Upper lobe of left lung (tissue), 6 donors: ENCODE measurements at places on chromosomes 4 and X. TPM values are rescaled to one million over a fixed set of nuclear protein-coding genes. Genes with fewer than 3 reads are reported as not detected.

The TRPC3 gene
- total RNA-seq, result 1.2 TPM

The ZNF827 gene
- total RNA-seq, result 11.6 TPM

The APLN gene
- 14.2 TPM for total RNA-seq

The IBSP gene
- total RNA-seq, result not detected

The MID2 gene
- total RNA-seq, result 20.1 TPM

The PF4V1 gene
- not detected for total RNA-seq

The MECP2 gene
- total RNA-seq, result 110 TPM

The TLL1 gene
- total RNA-seq, result 2.0 TPM

The CENPVL1 gene
- not detected for total RNA-seq

The CLDN34 gene
- total RNA-seq, result 0.55 TPM

DNA sequence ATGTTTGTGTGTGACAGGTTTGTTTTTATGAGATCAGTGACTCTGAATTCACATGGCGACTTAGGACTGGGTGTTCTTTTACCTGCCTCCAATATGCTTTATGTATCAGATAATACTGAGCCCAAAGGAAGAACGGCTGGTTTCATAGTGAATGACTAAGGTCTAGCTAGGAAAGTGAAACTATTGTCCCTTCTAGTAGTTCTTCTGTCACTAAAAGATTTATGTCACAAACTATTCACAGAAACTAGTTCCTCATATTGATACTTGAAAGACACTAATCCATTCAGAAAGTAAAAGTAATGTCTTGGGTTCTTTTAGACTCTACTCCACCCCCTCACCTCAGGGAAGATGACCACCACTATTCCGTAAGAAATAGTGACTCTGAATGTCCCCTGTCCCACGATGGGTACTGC lies 81.7 kb downstream of the EGF start:
- H3K27me3 ChIP-seq, result no peaks in the 10 kb centered on the region
- H3K27ac ChIP-seq, result no peak overlapping the region
- no peak overlapping the region for H3K4me3 ChIP-seq
- no peaks in the 10 kb centered on the region for H3K4me1 ChIP-seq
- no peaks in the 10 kb centered on the region for H3K36me3 ChIP-seq
- no peak for DNase-seq

GRCh38 chr4:160928482-160928881 lies 1235.3 kb downstream of the FSTL5 start:
- no peak overlapping the region for H3K4me3 ChIP-seq
- no peak for DNase-seq
- H3K4me1 ChIP-seq, result no peaks in the 10 kb centered on the region
- H3K36me3 ChIP-seq, result no peaks in the 10 kb centered on the region
- no peak overlapping the region for H3K27ac ChIP-seq

GRCh38 chr4:122758033-122758432 lies 25.5 kb downstream of the BBS12 start:
- no peaks in the 10 kb centered on the region for H3K27me3 ChIP-seq
- H3K36me3 ChIP-seq, result no peaks in the 10 kb centered on the region
- DNase-seq, result no peak
- no peak overlapping the region for H3K4me3 ChIP-seq
- peaks cover 3% of the 10 kb centered on the region for H3K4me1 ChIP-seq
- no peak overlapping the region for H3K27ac ChIP-seq

GRCh38 chr4:184157322-184157721 lies 60.4 kb downstream of the ENPP6 start:
- no peaks in the 10 kb centered on the region for H3K4me1 ChIP-seq
- H3K36me3 ChIP-seq, result no peaks in the 10 kb centered on the region
- H3K4me3 ChIP-seq, result no peak overlapping the region
- DNase-seq, result no peak
- H3K27ac ChIP-seq, result no peak overlapping the region

DNA sequence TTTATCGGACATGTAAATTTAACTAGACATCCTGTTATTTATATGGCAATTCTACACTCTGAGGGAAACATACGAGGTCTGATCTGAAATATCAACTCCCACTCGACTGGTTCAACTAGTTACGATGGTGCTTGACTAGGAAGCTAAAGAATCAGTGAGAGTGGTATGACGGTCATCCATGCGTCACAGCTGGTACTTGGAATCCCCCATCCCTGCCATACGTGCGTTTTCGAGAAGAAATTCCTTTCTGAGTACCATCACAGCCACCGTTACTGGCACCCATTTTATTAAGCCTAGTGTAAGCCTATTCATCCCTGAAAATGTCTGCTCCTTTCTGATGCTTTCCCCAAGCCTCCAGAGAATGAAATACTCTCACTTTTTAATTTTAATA lies 695 bp upstream of the PIGA start:
- H3K4me1 ChIP-seq, result no peaks in the 10 kb centered on the region
- peak overlapping the region; percentile 49 for H3K27ac ChIP-seq
- peak overlapping the region; percentile 69 for H3K4me3 ChIP-seq
- no peaks in the 10 kb centered on the region for H3K27me3 ChIP-seq

GRCh38 chrX:14125462-14125861 lies 95.8 kb upstream of the GEMIN8 start:
- no peaks in the 10 kb centered on the region for H3K36me3 ChIP-seq
- no peak overlapping the region for H3K4me3 ChIP-seq
- no peaks in the 10 kb centered on the region for H3K4me1 ChIP-seq
- no peak overlapping the region for H3K27ac ChIP-seq
- no peak for DNase-seq

DNA sequence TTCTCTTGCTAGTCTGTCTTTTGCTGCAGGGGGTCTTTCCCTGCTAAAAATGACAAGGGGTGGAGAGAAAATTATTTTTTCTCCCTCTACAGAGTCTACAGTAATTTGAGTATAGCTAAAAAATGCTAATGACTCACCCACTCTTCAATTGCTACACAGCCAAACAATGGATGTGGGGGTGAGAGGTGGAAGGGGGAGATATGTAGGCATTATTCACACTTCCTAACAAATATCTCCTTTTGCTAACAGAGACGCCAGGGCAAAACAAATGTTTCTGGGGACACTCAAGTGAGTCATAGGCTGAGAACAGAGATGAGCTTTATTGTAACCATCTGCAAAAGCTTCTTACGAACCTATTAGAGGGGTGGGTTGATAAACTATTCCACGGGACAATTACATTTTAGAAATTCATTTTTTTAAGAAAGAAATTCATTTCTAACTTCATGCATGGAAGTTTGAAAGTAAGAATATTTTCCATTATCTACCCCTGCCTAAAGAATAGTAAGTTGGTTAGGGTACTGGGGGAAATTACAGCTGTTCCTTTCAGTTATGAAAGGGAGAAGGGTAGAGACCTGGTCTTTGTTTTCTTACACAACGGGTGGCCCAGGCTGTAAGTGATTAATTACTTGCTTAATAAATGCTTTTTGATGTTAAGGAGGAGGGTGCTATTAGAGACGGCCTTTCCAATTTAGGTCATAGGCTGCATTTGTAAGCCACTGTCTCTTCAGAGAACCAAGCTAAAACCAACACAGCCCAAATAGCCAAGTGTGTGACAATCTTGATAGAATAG lies 12.8 kb downstream of the SCD5 start:
- no peak overlapping the region for H3K27ac ChIP-seq
- no peaks in the 10 kb centered on the region for H3K27me3 ChIP-seq
- no peak overlapping the region for H3K4me3 ChIP-seq
- H3K4me1 ChIP-seq, result peaks cover 7% of the 10 kb centered on the region
- no peak for DNase-seq

- DNase-seq, result no peak
- H3K4me1 ChIP-seq, result no peaks in the 10 kb centered on the region
- no peak overlapping the region for H3K27ac ChIP-seq
- no peaks in the 10 kb centered on the region for H3K36me3 ChIP-seq
Observed at GRCh38 chrX:34901761-34902160, 40.8 kb upstream of the FAM47B start.

- H3K4me1 ChIP-seq, result no peaks in the 10 kb centered on the region
- H3K27ac ChIP-seq, result peak within 1 kb of the TSS; percentile 87
- H3K27me3 ChIP-seq, result no peaks in the 10 kb centered on the region
- H3K4me3 ChIP-seq, result peak within 1 kb of the TSS; percentile 38
- DNase-seq, result peak; percentile 32
Observed at GRCh38 chrX:102712216-102712966, at the start of gene GPRASP2. Gene GPRASP2, plus strand, starts transcription at chrX:102712448. Its CDS starts 2,422 bp downstream, at chrX:102714870.

DNA sequence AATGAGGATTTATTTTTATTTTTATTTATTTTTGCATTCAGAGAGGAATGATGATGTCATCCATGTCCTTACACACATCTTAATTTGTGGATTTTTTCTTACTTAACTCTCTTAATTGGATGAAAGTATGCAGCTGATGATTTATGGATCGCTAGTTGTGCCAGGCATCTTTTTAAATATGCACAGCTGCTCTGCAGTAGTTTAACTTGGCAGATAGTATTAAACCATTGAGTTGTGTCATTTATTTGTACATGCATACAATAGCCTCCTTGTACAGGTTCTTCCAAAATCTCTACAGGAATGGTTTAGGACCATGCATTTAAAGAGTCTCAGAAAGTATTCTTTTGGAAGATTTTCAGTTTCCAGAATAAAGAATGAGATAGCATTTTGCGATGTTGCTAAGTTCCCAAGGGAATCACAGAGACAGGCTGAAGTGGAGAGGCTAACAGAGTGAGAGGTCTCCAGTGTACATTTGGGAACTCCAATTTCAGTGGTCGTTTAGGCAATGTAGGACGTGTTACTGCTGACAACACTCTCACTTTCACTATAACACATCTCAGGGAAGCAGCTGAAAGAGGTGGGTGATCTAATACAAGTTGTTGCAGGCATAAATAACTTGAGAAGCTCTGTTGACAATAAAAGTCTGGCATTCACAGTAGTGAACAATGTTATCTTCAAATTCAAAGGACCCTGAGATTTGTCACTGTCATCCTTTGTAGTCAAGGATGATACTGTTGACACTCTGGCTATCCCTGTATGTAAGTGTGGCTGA lies 49.9 kb upstream of the SCRG1 start:
- H3K27me3 ChIP-seq, result no peaks in the 10 kb centered on the region
- no peak overlapping the region for H3K4me3 ChIP-seq
- no peaks in the 10 kb centered on the region for H3K4me1 ChIP-seq
- no peak overlapping the region for H3K27ac ChIP-seq
- H3K36me3 ChIP-seq, result no peaks in the 10 kb centered on the region
- no peak for DNase-seq

DNA sequence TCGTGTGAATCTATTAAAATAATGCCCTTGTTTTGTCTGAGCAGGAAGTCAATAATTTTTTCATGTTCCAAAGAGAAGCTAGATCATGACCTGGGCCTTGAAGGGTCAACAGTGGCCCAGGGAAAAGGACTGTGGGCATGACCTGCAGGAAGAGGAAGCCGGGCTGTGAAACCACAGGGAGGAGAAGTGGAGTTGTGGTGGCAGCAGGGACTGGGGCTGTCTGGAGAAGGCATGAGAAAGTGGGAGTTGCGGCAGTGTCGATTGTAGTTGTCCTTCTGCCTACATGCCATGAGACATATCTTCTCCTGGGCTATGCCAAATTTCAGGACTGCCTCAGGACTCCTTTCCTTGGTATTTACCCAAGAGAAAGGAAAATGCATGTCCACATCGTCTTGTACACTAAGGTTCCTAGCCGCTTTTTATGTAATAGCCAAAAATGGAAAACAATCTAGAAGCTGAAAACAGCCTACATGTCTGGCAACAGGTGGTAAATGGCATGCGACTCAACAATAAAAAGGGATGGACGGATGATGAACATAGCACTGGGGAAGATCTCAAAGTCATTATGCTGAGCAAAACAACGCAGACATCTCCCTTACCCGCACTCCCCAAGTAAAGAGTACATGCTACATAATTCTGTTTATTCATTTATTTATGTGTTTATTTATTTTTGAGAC lies 13.6 kb upstream of the PTTG2 start:
- H3K4me3 ChIP-seq, result no peak overlapping the region
- no peaks in the 10 kb centered on the region for H3K4me1 ChIP-seq
- no peaks in the 10 kb centered on the region for H3K27me3 ChIP-seq
- no peaks in the 10 kb centered on the region for H3K36me3 ChIP-seq
- no peak for DNase-seq

GRCh38 chrX:56812515-56813105 lies 83.6 kb downstream of the NBDY start:
- H3K4me3 ChIP-seq, result peak overlapping the region; percentile 20
- no peaks in the 10 kb centered on the region for H3K36me3 ChIP-seq

GRCh38 chr4:149344436-149344835 lies 471.2 kb downstream of the IQCM start:
- H3K27me3 ChIP-seq, result no peaks in the 10 kb centered on the region
- no peak for DNase-seq
- no peaks in the 10 kb centered on the region for H3K36me3 ChIP-seq

DNA sequence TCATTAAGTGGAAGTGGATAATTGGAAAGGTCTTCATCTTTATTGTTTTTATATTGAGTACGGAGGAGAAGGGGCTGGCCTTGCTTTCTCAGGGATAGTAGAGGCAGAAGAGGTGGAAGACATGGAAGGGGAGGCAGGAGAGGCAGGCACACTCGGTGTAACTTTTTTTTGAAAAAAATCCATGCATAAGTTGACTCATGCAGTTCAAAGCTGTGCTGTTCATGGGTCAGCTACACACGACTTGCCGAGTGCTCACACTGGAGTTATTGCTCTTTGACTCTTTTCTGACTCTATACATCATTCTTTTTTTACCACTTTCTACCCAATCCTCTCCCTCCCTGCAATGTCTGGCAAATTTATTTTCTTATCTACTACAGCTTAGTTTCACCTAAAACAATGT lies 158.3 kb upstream of the AADAT start:
- H3K27ac ChIP-seq, result no peak overlapping the region
- H3K36me3 ChIP-seq, result no peaks in the 10 kb centered on the region
- no peaks in the 10 kb centered on the region for H3K27me3 ChIP-seq
- H3K4me3 ChIP-seq, result no peak overlapping the region
- no peaks in the 10 kb centered on the region for H3K4me1 ChIP-seq
- DNase-seq, result no peak

GRCh38 chrX:118143578-118143977 lies 27.0 kb upstream of the KLHL13 start:
- H3K27ac ChIP-seq, result no peak overlapping the region
- H3K4me3 ChIP-seq, result no peak overlapping the region
- H3K36me3 ChIP-seq, result no peaks in the 10 kb centered on the region
- H3K4me1 ChIP-seq, result no peaks in the 10 kb centered on the region
- no peaks in the 10 kb centered on the region for H3K27me3 ChIP-seq
- no peak for DNase-seq

GRCh38 chr4:82761229-82761628 lies 37.4 kb downstream of the SCD5 start:
- no peaks in the 10 kb centered on the region for H3K4me1 ChIP-seq
- DNase-seq, result no peak
- H3K36me3 ChIP-seq, result no peaks in the 10 kb centered on the region
- no peak overlapping the region for H3K27ac ChIP-seq
- H3K4me3 ChIP-seq, result no peak overlapping the region
- H3K27me3 ChIP-seq, result no peaks in the 10 kb centered on the region
